Stimulated activated CD8-positive, alpha-beta memory T cell treated with anti-CD3 and anti-CD28 coated beads, Interleukin-15, amount 100 ng/mL, for 48 hours (primary cell): ENCODE measurements at places on chromosomes 5 and 9.

DNA sequence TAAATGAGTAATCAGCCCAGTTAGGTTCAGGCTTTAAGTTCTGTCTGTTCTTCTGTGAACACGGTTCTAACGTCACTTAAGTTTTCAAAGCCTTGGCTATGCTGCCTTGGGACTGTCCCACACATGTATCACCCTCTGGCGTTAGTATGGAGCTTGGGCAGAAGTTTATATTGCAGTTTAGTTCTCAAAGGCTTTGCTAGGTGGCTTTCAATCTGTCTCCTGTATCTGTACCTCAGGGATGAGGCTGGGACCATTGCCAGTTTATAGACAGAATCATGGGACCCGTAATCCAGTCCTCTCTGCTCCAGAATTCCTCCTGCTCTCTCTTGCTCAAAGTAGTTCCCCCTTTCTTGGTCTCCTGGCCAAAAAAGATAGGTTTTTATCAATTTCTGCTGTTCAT lies 12.1 kb downstream of the C9orf40 start:
- no peak for DNase-seq

- DNase-seq = no peak
These were observed 55.3 kb upstream of the ALDH1B1 start for GRCh38 chr9:38337181-38337580.

- DNase-seq = no peak
These were observed 6.9 kb downstream of the RNU6ATAC start for GRCh38 chr9:134157378-134157885.

- no peak for DNase-seq
These were observed 339.7 kb downstream of the RAB3C start for GRCh38 chr5:58922461-58923171.

- DNase-seq = no peak
These were observed 120.2 kb upstream of the PITX1 start for GRCh38 chr5:135154197-135154596.

DNA sequence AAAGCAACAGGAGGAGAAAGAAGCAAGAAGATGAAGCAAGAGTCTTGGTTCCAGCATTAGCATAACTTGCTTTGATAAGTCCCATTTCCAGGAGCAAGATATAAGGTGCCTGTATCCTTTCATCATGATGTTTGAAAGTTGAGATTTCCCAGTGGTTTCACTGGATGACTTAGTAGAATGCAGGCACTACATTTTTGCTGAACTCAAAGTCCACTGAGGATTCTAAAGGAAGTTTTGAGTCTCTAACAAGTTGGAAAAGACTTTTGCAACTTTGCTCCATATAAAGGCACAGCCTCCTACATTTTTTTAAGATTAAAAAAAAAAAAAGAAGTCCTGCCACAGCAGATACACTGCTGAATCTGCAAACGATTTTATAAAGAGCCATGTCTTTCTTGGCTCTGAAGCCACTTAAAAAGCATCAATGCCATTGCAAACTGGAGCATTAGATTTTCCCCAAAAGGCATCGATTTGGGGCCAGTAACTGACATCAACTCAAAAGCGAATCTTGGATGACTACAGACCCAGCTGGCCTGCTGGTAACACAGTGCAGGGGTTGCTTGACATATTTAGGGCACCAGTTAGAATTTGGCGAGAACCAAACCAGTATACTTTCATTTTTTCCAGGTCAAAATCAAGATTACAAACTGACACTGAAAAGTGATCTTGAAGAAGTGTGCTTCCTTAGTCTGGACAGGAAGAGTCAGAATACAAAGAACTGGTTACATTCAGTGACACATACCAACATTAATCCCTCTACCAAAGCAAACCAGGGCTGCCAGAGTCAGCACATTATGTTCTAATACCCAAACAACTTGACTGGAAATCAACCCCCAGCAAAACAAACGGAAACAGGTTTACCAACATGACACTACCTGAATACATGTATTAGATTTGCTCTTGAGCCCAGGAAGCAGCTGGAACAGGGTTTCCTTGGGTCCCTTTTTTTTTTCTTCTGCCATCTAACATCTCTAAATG lies 39.1 kb upstream of the KCNV2 start:
- DNase-seq = no peak

GRCh38 chr9:129113645-129114304 lies 2.6 kb downstream of the PTPA start:
- no peak for DNase-seq

- no peak for DNase-seq
These were observed 1111.1 kb downstream of the TAF11L14 start for GRCh38 chr5:18745042-18745987.

DNA sequence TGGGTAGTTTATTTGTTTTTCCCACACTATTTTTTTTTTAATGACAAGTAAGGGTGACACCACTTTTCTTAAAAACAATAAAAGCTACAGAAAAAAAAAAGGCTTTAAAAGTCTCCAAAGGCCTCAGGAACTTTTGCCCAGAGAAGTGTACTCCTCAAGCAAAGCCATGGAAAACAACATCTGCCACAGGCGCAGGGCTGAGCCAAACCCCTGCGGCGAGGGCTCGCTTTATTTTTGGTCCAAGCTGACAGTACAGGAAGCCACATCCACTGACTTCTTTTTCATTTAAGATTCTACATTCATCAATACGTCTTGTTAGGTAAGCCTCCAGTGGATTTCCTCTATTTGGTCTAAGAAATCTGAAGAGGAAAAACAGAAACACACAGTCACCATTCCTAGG lies 51.9 kb upstream of the IFNK start:
- DNase-seq = no peak

GRCh38 chr5:151470439-151470838 lies 23.0 kb downstream of the SLC36A1 start:
- no peak for DNase-seq

DNA sequence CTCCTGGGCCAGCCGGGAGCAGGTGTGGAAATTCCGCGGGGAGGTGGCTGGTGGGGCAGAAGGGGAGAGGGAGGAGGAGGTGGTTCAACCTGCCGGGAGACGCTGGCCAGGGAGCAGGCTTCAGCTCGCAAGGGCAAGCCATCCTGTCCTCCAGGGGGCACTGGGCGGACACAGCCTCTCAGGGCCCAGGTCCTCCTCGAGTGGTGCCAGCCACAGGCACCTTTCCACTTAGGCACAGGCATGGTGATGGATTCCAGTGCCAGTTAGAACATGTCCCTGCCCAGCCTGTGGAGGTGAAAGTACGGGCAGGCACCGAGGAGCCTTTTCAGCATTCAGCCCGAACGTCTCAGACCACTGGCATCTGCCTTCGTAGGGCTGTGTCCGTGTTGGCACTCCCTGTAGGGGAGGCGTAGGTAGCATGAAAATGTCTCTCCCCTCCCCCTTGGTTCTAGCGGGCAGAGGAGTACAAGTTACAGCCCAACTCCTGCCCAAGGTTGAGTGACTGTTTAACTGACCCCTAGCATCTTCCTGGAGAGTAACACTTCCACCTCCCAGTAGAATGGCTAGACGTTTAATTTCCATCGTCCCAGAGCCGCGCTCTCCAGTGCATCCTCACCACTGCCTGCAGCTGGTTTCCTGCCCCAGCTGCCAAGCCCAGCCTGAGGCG lies 48.9 kb downstream of the DAB2IP start:
- DNase-seq = peak; percentile 20
